ENCODE measurements at places on chromosomes 2 and 18.
A peak's percentile ranks its signal among the peaks of the same experiment; 100 is the strongest.

DNA sequence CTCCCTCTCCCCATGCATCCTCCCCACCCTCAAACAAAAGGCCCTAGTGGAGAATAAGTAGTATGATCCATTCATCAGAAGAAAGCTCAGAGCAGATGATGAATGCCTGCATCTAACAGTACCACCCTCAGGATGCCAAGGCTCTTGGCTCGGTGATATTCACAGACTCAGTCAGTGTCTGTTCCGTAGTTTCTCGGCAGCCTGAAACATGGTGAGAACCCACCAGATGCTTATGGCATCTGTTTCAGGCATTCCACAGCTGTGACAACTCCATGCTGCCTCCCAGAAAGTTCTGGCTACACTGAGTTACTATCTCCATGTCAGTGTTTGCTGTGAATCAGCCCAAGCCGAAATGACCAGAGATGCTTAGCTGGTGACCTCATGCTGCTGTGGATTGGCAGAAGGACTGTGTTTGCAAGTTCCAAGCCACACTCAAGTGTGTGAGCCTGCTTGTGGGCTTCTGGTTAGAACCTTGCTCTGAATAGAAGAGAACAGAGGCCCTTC is 83.9 kb downstream of the WDSUB1 start:
- DNase-seq = no peak

- DNase-seq = no peak
Measured at GRCh38 chr2:64456293-64456692, 2.3 kb downstream of the LGALSL start.

DNA sequence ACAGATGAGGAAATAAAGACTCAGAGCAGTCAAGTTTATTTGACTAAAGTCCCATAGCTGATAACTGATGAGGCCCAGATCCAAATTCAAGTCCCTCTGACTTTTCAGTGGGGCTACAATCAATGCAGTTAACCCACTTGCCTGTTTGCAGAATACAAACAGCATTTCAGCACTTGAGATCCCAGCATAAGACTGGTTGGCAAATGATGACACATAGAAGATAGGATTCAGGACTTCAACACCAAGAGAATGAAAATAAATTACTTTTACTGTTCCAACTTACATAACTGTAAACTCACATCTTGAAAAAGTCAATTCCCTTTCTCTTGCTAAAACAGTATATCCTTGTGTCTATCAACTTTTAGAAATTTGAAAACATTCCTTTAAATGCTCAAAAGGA is 61.2 kb downstream of the CCDC93 start:
- no peak for DNase-seq

GRCh38 chr2:121965661-121966060 is 210.2 kb downstream of the TSN start:
- no peak for DNase-seq

- DNase-seq = no peak
Measured at GRCh38 chr2:208086029-208086428, 38.3 kb downstream of the CRYGD start.

DNA sequence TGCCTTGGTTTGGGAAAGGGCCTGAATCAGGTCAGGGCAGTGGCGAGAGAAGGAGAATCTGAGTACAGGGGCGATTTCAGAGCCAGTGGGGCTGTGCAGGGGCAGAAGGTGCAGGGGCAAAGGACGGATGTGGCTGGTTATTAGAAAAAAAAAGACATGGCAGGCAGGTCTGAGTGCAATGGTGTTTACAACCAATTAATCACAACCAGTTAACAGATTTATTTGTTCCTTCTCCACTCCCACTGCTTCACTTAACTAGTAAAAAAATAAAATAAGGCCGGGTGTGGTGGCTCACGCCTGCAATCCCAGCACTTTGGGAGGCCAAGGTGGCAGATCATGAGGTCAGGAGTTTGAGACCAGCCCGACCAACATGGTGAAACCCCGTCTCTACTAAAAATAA is 5.5 kb downstream of the TNFRSF11A start:
- DNase-seq = no peak

- no peak for DNase-seq
Measured at GRCh38 chr18:54135216-54135615, 89.3 kb downstream of the MBD2 start.

DNA sequence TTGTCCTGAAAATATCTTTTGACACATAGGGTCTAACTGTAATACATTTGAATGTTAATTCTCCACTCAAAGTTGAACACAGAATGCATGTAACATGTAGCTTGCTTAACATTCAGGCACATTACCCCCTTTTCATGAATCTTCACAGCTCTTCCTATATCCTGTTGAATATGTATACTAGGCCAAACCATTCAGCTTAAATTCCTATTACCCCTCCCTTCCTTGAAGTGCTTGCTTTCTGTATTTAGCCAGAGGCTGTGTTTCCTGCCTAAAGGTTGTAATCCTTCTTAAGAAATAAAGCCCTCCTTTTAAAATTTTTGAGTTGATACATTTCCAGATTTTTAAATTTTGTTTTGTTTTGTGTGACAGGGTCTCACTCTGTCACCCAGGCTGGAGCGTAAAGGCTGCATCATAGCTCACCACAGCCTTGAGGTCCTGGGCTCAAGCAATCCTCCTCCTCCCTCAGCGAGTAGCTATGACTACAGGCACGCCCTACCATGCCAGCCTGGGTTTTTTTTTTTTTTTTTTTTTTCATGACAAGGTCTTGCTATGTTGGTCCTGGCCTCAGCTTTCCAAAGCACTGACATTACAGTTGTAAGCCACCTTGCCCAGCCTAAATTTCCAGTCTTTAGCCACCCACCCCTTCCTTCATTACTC is 357.6 kb downstream of the DSC3 start:
- no peak for DNase-seq

DNA sequence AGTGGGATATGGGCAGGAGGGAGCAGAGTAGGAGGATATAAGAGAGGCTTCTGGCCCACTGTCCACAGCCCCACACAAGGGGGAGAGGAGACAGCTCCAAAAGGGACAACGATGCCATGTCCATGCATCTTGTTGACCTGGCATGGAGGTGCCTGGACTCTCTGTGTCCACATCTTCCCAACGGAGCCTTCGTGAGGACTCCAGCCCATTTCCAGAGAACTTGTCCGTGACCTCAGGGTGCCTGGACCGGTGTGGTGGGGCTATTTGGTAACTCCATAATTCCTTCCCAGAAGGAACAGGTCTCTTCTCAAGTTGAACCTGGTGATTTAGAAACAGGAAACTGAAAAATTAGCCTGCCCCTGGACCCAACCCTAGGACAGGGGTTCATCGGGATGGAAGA is 133.9 kb downstream of the CYP26B1 start:
- no peak for DNase-seq

DNA sequence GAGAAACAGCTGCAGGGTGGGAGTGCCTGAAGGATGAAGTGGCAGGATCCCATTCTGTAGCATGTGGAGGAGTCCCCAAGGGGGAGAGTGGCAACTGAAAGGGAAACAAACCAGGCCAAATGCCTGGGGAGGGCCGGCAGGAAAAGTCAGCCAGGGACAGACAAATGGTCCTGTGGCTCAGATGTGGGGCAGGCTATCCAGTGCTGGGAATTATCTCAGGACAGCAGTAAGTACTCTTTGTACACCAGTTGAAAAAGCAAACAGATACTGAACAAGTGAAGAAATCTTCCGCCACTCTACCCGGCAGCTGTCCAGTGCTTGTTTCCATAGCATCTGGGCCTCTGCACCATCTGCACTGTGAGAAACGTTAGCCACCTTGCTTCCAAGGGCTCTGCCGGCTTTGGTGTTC is 408.9 kb downstream of the LRATD1 start:
- no peak for DNase-seq

GRCh38 chr2:234145511-234145910 is 95.0 kb downstream of the SPP2 start:
- DNase-seq = no peak

GRCh38 chr18:25349926-25350487 is 2.0 kb downstream of the ZNF521 start:
- DNase-seq = no peak

- no peak for DNase-seq
Measured at GRCh38 chr2:218317303-218317630, 25.0 kb upstream of the TMBIM1 start.

- DNase-seq = peak; percentile 56
Measured at GRCh38 chr2:26922405-26923188, 47.8 kb upstream of the MAPRE3 start.

DNA sequence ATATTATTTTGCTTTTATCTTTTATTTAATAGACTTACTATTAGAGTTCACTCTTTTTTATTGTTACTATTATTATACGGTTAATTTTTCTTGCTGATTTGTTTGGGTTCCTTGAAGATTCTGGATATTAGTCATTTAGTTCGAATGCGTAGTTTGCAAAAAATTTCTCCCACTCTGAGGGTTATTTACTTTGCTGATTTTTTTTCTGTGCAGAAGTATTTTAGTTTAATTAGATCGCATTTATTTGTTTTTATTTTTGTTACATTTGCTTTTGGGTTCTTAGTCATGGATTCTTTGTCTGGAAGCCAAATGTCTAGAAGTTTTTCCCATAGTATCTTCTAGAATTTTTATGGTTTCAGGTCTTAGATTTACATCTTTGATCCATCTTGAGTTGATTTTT is 585.2 kb downstream of the CPS1 start:
- DNase-seq = no peak

GRCh38 chr2:159066541-159067156 is 98.2 kb downstream of the TANC1 start:
- no peak for DNase-seq
